ENCODE measurements at places on chromosomes 3 and 15. TPM values are rescaled to one million over a fixed set of nuclear protein-coding genes. Genes with fewer than 3 reads are reported as not detected.
A peak's percentile ranks its signal among the peaks of the same experiment; 100 is the strongest.

GRCh38 chr3:115624029-115624741 lies 875 bp downstream of the GAP43 start:
- DNase-seq, result no peak

DNA sequence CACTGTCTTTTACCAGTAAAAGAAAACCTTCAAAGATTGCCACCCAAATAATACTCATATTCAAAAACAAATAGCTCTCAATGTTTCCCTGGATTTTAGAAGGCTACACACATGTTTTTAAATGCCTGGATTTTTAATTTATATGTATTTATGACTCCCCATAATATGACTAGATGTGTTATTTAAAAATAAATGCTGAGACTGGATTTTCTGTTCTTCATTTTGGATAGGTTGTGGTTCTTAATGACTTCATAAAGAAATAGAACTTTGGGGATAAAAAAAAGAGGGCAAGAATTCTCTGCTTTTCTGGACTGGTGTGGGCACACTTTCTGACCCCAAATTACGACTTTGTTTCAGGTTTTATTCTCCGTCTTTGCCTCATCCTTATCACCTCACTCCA lies 62.8 kb upstream of the LEKR1 start:
- no peak for DNase-seq

DNA sequence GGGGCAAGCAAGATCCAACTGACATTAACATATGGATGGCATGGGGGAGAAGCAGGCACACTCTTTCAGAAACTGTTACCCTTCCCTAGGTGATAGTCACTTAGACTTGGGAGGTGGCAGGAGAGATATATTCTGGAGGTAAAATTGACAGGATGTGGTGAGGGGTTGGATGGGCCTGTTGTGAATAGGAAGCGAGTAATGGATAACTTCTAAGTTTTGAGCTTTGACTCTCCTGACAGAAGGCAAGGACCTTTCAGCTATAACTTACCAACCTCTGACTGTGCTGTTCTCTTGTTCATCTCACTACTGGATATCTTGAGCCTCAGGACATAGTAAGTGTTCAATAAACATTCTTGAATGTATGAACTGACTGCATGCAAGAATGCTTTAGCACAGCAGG lies 1.9 kb upstream of the PDIA5 start:
- DNase-seq, result no peak

- no peak for DNase-seq
Measured at GRCh38 chr3:111103807-111104206, 32.2 kb downstream of the NECTIN3 start.

DNA sequence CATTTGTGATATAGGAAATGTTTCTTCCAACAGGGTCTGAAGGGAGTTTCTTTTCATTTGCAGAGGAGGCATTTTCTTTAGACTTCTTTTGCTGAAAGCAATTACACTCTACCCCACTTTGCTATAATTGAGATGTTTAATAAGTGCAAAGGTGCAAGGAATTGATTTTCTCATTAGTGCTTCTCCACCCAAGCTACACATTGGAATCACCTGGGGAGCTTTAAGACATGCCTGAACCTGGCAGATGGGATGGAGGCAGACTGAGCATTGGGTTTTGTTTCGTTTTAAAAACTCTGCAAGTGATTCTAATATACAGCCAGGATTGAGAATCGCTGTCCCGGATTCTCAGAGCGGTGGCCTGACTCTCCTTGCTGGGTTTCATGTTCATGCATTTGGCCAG lies 52.1 kb downstream of the MYZAP start:
- DNase-seq, result no peak

DNA sequence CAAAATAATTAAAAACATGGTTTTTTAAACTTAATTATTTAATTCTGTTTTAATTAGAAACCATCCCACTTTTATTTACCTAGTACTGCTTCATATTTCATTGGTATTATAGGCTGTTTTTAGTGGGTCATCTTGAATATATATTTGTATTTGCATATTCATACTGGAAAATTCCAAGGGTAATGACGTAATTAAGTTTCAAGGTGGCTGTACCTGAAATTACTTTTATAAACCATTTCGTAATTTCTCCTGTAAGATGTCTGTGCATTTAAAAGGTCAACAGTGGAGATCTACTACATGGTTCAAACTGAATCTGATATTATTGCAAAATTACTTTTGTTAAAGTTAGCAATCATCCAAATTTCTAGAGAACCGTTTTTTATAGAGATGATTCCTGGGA lies 133.8 kb upstream of the NAALADL2 start:
- no peak for DNase-seq

- DNase-seq, result no peak
Measured at GRCh38 chr3:119880966-119881365, 99.1 kb downstream of the NR1I2 start.

GRCh38 chr3:45109771-45110508 lies 36.2 kb downstream of the CDCP1 start:
- DNase-seq, result no peak

The HYAL2 gene
- total RNA-seq, result 78.5 TPM

GRCh38 chr3:130834476-130834875 lies 59.4 kb upstream of the ATP2C1 start:
- no peak for DNase-seq

GRCh38 chr15:49044002-49044401 lies 2.2 kb downstream of the SECISBP2L start:
- DNase-seq, result no peak

The SORD gene
- total RNA-seq, result 110 TPM

DNA sequence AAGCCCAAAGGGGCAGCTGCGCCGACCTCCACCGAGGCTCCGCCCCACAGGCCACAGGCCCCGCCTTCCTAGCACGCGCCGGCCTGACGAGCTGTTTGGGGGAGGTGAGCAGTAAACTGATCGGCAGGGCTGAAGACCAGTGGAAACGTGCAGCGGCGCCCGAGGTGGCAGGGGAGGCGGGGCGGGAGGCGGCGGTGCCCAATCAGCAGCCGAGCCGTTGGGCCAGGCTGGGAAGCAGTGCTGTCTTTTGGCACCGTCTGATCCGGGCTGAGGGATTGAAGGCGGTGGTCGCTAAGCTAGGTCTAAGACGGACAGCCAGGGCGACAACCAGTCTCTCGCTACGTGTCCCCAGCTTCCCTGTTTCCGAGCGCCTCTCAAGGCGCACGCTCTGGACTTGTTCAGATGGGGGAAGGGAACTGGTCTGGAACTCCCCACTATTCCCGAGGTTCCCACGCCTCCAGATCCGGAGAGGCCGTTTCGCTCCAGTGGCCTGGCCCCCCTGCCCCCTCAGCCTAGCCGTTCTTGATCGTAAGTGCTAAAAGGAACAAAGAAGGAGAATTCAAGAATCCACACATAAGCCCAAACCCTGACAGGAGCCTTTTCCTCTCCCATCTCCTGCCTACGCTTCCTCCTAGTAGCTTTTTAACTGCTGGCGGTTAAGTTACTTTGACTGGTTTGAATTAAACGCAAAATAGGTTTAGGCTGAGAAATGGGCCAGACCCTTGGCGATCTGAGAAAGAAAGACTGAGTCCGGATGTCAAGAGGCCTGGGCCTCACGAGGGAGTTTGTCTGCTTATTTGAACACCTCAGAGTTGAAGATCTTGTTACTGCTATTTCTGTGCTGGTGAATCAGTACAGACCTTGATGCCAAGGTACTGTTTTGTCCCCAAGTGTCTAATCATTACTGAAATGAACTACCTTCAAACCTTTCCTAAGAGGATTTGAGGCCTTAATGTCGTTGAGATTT lies at the start of gene FMN1:
Gene FMN1, minus strand, starts transcription at position 11 of the 967 bp plus-strand sequence. CDS start 39,800 bp downstream, outside the sequence.
- DNase-seq, result peak; percentile 93

- DNase-seq, result no peak
Measured at GRCh38 chr3:158405507-158405906, 165.5 kb upstream of the MLF1 start.

DNA sequence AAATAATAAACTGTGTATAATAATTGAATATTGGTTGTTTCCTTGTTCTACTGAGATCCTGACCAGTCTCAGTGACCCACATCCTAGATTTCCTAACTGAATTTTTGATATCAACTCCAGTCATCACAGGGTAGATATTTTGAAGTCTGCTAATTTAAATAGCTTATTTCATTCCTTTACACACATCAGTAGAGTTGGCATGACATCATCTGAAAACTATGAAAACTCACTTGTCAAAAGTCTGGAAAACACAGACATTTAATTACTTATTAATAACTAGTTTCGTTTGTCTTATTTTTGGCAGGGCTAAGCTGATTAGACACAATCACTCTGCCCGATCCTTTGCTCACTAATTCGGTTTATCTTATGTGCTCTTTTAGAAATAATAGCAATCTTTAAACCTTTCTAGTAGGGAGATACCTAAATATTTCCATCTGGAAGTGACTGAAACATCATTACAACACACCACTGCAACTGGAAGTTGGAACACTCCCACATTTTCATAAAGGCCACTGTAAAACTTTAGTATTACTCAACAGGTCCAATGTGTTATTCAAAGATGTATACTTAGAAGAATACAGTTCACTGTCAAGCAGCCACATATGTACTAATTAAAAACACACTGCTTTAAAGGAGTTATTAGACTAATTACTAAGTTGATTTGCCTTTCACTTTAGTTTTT lies 198.4 kb upstream of the ZNF717 start:
- no peak for DNase-seq

DNA sequence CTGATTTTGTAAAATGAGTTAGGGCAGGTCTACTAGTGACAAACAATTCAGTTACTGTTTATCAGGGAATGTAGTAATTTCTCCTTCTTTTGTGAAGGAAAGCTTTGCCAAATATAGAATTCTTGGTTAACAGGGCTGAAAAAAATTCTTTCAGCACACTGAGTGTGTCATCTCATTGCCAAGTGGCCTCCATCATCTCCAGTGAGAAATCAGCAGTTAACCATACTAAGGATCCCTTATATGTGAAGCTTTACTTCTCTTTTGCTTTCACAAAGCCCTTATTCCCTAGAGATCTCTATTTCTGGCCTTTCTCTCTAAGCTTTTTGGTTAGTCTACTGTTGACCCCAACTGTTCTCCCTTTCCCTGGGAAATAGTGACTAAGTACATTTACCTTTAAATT lies 269.1 kb downstream of the SCAPER start:
- DNase-seq, result no peak

The MAP6D1 gene
- total RNA-seq, result 5.7 TPM

- DNase-seq, result no peak
Measured at GRCh38 chr3:75042941-75043340, 428.5 kb upstream of the CNTN3 start.

DNA sequence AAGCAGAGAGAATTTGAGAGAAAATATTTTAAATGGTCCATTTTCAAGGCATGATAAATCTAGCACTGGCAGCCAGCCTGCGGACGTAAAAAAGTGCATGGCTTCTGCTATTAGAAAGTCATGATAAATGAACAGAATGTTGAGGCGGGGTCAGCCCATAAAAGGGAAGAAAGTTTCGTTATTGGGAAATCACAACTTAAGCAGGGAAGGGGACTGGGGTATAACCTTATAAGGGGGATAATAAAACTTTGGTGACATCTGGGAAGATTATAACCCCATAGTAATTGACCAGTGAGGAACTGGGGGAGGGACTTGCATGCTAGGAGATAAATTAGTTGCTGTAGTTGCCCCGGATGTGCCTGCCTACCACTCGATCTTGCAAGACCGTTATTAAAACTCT lies 88.4 kb upstream of the PLSCR4 start:
- DNase-seq, result no peak

DNA sequence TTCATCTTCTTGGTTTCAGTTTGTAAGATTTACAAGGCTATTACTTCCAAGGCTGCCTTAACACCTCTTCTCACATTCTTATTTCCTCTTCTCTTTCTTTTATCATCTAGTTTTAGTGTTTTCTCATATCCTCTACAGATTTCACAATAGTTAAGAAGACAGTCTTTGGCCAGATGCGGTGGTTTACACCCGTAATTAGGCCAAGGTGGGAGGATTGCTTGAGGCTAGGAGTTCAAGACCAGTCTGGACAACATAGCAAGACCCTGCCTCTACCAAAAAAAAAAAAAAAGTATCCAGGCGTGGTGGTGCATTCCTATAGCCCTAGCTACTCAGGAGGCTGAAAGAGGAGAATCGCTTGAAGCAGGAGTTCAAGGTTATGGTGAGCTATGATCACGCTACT lies 3.5 kb upstream of the ALDH1A2 start:
- no peak for DNase-seq

All from SK-MEL-5 (cell line).